ENCODE measurements at places on chromosomes 11 and 22.

DNA sequence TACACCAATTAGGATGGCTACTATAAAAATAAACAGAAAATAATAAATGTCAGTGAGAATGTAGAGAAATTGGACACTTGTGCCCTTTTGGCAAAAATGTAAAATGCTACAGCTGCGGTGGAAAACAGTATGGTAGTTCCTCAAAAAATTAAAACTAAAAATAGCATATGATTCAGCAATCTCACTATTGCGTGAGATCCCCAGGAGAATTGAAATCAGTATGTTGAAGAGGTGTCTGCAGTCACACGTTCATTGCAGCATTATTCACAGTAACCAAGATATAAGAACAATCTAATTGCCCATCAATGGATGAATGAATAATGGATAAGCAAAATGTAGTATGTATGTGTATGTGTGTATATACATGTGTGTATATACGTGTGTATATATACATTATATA, 6.8 kb downstream of the OR52N2 start:
- no peak for DNase-seq

- no peak for DNase-seq
These were observed 71.8 kb upstream of the TEAD1 start for GRCh38 chr11:12602421-12602820.

GRCh38 chr11:9681583-9682372, 17.9 kb downstream of the SWAP70 start:
- DNase-seq = no peak

DNA sequence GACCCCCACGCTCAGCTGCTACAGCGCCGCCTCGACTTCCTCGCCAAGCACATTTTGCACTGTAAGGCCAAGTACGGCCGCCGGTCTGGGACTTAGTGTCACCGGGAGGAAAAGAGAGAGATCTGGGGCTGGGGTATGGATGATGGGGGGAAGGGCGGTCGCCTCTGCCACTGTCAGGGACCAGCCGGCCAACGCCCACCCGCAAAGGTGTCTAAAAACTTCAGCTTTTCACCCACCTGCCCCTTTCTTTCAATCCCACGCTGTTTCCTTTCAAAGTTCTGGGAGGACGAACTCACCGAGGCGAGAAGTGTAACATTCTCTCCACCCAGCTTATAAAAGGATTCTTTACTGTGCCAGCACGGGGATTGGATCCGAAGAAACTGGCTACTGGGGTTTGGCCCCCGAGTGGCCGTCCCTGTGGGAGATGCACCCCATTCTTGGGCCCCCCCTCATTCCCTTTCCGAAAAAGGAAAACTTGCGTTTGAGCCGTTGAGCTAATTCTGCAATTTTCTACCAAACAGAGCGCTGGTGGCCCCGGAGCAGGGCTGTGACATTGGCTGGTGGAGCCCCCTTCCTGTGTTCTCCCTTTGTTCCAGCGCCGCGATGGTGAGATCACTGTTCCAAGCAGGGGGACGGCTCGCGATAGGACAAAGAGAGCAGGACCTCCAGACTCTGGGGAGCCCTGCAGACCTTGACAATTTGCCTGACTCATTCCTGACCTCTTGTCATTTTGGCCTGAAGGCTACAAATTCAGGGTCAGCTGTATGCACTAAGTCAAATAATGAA, 1.8 kb downstream of the FJX1 start:
- DNase-seq = no peak

DNA sequence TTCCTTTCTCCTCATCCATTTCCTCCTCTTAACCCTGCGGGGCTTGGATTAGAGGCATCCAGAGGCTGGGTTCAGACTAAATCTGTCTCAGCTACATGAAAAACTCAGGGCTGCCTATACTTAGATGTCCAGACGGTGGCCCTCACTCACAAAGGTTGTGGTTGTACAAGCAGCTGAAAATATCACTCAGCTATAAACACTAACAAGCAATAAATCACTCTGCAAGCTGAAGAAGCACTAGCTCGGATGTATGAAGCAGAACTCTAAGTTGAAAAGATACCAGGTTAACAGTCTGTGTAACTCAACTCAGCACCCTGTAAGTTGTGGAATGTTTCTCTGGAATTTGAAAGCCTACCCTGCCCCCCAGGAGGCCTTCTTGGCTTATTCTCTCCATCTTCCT, 82.9 kb downstream of the EXT2 start:
- no peak for DNase-seq

GRCh38 chr11:10876158-10876557, 18.3 kb upstream of the ZBED5 start:
- no peak for DNase-seq

GRCh38 chr11:44689265-44689664, 37.5 kb upstream of the TSPAN18 start:
- no peak for DNase-seq

GRCh38 chr22:43955883-43956782, 891 bp downstream of the SAMM50 start:
- no peak for DNase-seq

DNA sequence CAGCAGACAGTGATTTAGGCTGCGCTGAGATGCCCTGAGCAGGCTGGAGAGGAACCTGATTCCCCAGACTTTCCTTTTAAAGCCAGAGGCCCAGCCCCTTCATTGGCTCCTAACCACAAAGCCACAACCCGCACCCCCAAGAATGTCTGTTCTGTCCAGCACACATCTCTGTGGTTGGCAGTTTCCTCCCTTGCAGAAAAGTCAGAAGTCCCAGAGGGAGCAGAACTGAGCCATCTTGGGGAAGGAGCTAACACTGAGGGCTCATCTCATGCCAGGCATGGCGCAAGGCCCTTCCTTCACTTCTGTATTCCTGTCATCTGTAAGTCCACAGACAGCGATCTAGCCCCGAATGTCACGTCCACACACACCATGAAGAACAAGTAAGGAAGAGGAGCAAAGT, 97.1 kb upstream of the SYT13 start:
- DNase-seq = no peak

- no peak for DNase-seq
These were observed 4.2 kb upstream of the HBD start for GRCh38 chr11:5238486-5238885.

GRCh38 chr22:23217171-23218052, 37.1 kb downstream of the BCR start:
- no peak for DNase-seq

- DNase-seq = no peak
These were observed 541.9 kb upstream of the CCDC90B start for GRCh38 chr11:83827940-83828554.

DNA sequence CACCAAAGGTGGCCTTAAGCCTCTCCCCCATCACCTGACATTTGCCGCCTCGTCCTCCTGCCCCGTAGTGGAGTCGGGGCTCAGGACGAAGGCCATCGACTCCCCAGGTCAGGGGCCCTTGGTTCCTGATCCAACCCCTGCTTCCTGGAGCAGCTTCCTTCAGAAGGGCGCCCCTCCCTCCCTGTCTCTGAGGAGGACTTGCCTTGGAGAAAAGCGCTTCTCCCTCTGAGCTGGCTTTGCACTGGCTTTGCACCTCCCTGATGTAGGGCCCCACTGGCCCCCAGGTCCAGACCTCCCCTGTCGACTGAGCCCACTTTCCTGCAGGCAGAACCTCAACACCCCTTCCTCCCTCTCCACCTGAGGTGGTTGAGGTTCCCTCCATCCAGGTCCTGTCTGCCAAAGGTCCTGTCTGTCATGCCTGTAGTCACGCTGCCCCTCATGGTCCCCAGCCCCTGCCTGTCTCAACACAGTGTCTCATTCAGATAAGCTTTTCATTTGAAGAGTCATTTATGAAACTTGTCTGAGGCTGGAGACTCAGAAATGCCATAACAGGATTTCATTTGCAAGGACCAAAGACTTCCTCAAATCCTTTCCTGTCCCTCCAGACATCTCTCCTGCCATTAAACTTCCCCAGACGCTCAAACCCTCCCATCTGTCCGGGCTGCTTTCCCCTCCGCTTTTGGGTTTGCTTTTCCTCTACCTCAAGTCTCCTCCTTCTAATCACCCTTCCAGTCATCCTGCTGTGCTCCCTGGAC, 78.4 kb downstream of the MYO7A start:
- DNase-seq = no peak

- DNase-seq = no peak
These were observed 17.7 kb downstream of the ZC3H12C start for GRCh38 chr11:110110854-110111253.

DNA sequence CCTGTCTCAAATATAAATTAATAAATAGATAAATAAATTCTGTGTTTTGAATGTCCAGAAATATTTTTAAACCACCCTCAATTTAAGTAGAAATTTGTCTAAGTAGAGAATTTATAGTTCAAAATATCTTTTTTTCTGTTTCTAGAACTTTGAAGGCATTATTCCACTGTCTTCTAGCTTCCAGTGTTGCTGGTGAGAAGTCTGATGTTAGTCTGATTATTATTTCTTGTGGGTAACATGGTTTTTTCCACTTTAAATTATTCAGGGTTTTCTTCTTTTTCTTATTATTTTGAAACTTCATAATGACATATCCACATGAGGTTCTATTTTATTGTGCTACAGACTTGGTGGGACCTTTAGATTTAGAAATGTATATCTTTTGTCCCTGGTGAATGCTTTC, 46.4 kb upstream of the HEPHL1 start:
- no peak for DNase-seq

DNA sequence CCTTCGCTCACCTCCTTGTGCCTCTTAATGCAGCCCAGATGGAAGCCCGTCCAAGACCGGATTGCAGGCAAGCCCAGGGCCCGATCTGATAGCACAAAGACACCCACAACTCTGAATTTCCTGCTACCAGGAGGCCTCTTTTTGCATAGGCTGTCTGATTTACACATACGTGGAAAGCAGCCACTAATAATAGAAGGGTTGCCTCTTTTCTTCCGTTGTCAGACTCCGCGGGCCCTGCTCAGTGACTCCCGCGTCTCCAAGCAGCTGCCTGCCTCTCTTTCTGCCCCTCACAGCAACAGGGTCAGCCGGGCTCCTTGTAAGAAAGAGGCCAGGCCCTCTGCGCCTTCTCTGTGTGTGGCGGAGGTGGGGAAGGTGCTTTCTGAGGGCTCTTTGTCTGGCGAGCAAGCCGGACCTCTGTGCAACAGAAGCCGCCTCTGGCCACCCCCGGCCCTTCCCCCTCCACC, 26.7 kb downstream of the FLI1 start:
- DNase-seq = no peak

GRCh38 chr11:131278472-131278871, 91.9 kb upstream of the NTM start:
- DNase-seq = no peak

DNA sequence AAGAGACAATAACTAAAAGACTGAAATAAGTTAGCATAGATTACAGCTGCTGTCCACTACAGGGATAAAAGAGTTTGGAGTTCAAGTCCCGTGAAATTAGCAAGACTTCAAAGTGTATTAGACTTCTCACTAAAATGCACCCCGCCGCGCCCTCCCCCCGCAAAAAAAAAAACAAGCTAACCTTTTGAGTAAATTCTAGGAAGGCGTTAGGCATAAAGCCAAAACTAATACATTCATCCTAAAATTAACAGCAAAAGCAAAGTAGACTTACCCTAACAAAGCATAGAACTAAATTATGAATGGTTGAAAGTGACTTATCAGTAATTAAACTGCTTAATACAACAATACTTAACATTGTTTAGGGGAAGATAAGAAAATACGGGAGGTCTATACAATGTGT, 581.0 kb upstream of the CHORDC1 start:
- no peak for DNase-seq

DNA sequence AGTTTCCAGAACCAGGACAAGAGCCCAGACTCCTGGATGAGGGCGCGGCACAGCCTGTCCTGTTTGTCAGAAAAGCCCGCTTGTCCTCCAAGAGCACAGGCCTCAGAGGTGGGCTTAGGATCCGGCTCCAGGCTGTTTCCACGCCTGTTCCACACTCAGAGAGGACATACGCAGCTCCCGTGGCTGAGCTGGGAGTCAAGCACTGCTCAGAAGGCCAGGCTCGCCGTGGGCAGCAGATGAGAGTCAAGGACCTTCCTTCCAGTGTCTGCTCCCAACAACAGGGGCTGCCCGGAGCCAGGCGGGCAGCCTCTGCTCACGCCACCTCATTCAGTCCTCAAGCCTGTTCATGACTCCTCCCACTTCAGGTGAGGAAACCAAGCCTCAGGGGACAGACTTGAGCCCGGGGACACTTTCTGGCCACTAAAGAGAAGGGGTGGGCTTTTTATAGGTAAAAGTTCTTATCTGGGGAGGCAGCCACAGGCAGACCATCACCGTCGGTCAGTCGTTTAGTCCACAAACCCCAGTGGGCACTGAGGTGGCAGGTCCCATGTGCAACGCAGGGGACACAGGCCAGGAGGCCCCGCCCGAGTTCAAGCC, 3.8 kb downstream of the CYB5R3 start:
- DNase-seq = no peak

DNA sequence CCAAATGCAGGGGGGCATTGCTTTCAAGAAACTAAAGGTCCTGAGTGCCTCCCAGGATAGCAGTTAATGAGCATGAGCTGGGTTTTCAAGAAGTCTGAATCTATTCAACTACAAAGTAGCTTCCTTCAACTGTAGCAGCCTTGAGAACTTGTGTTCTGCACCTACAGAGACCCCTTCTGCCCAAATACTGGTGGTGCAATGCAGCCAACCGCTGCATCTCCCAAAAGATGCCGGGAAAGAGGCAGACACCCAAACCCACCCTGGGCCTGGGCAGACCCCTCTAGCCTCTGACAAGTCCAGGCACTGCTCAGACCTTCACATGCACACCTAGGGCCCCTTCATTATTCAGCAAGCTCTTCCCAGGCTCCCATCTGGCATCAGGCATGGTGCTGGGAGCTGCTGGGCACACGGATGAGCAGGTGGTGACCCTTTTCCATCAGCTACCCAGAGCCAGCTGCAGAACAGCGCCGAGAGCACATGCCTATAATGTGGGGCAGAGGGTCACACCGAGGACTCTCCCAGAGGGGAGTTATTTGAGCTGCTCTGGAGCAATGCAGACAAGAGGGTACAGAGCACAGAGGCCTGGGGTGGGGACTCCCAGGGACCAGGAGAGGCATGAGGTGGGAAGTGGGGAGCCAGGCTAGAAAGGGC, 44.9 kb upstream of the ETS1 start:
- no peak for DNase-seq

DNA sequence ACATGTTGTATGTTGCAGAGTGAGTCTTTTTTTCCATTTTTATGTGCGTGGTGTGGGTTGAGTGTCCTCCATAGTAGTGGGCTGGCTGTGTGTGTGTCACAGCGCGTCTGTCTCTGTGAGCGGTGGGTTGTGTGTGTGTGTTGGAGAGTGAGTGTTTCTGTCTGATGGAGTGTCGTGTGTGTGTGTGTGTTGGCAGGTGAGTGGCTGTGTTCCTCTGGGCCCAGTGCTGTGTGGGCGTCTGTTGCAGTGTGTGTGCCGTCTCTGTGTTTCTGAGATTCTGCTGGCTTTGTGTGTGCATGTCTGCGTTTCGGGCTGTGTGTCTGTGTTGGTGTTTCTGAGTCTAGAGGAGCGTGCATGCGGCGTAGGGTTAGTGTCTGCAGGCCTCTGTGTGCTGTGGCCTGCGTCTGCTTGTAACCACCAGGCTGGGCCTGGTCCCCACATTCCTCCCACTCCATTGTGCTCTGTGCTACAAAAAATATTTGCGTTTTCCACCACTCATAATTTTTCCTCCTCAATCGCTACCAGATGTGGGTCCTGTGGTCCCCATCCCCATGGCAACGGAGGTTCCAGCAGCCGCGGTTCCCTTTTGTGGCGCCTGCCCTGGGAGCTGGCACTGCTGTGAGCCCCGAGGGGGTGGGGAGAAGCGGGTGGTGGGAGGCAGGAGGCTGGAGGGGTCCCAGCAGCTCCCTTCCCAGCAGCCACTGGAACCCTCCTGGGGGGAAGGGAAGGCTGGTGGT, 15.2 kb downstream of the SCARF2 start:
- no peak for DNase-seq

GRCh38 chr11:28677721-28678120, 569.5 kb downstream of the METTL15 start:
- DNase-seq = no peak
